Fibroblast of mammary gland (primary cell): ENCODE measurements at places on chromosomes 7 and 10.
A peak's percentile ranks its signal among the peaks of the same experiment; 100 is the strongest.

- peak; percentile 65 for DNase-seq
These were observed 223.5 kb upstream of the PHYHIPL start for GRCh38 chr10:58952747-58953466.

DNA sequence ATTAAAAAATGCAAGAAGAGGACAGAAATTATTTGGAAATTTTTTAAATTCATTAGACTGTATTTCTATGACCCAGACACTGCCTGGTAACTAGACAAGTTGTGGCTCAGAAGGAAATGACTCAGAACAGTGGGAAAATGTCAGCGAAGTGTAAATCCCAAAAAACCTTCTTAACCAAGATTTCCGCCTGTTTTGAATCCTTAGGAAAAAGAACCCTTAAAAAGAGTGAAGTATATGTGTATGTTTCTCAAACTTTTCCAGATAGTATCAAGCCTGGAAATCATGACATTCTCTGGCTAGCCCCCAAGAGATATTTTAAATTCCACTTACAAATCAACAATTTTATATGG lies 42.7 kb upstream of the PLXNA4 start:
- peak; percentile 24 for DNase-seq

GRCh38 chr7:108308903-108309302 lies 147.3 kb downstream of the NRCAM start:
- peak; percentile 85 for DNase-seq

DNA sequence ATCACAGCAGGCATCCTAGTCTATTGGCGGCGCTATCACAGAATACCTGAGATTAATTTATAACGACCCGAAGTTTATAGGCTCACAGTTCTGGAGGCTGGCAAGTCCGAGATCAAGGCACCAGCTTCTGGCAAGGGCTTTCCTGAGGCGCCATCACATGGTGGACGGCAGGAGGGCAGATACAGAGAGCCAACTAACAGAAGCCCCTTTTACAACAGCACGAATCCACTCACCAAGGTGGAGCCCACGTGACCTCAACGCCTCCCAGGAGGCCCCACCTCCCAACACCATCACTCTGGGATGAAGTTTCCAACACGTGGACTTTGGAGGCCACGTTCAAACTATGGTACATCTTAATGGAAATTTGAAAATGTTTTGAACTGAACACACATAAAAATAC lies 255.3 kb downstream of the ELFN1 start:
- DNase-seq: peak; percentile 12

DNA sequence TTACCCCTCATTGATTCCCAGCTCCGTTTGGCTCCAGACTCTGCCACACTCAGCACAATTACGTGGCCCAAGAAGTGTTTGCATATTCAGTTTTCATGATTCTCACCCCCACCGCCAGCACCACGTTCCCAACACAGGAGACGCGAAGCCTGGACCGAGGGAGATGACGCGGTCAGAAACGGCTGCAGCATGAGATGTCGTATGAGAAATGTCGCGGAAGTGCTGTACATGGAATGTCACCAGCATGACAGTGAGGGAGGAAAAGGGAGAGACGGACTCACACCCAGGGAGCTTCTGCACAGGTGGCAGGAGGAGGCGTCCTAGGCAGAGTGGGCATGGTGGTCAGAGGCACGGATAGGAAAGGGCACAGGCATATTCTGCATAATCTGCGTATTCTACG lies 188.3 kb downstream of the WDR37 start:
- DNase-seq: no peak

GRCh38 chr7:102834999-102835398 lies 77.8 kb upstream of the LRRC17 start:
- DNase-seq: peak; percentile 94

- DNase-seq: peak; percentile 99
These were observed 68.3 kb downstream of the NAMPT start for GRCh38 chr7:106216517-106216922.

DNA sequence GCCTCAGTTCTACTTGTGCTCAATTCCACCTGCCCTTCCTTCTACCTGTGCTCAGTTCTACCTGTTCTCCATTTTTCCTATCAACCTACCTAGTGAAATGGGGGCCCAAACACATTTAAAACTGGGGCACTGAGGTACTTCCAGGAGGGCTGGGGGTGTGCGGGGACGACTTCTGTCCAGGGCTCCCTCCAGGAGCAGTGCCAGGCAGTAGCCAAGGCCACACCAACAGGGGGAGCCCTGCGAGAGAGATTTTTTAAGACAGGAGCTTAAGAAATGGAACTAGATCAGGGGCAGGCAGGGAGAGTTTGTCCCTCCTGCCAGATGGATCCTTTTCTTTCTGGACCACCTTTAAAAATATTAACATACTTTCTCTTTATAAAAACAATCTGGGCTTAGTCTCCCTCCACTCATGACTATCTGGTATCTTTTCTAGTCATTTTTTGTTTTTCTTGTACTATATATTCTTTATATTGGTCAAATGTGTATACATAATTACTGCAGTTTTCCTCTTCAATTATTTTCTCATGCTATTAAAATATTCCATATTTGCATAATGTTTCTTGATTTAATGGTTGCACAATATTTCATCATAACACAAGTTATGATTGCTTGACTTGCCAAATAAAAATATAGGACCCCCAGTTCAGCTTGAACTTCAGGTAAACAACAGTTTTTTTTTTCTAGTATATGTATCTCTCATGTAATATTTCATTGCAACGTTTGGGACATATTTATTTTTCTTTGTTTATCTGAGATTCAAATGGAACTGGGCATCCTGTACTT lies 47.3 kb upstream of the INSYN2A start:
- DNase-seq: peak; percentile 36

DNA sequence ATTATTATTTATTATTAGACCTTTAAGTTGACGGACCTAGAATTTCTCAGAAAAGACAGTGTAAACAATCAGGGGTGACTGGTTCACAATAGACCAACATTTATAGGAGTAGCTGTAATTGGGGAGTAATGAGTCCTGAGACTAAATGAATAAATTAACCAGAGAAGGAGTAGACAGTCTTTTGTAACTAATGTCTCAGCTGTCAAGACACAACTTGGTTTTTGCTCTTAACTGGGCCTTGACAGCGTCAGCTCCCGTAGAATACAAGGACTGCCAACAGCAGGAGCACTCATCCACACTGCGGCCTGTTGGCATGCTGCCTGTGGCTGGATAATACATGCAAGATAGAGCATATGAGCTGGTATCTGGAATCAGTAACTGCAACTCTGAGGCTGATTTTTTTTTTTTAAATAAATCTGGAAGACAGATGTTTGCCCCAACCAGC lies 123.9 kb downstream of the CACNA2D1 start:
- DNase-seq: peak; percentile 91

DNA sequence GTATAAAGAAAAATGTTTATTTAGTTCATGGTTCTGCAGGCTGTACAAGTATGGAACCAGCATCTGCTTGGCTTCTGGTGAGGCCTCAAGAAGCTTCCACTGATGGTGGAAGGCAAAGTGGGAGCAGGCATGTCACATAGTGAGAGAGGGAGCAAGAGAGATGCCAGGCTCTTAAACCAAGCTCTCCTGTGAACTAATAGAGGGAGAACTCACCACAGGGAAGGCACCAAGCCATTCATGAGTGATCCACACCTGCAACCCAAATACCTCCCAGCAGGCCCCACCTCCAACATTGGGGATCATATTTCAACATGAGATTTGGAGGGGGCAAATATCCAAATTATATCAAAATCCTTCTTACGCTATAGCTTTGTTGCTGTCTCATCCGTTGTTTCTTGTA lies 113.1 kb downstream of the CPED1 start:
- no peak for DNase-seq

- DNase-seq: peak; percentile 69
These were observed 72.0 kb downstream of the DGKI start for GRCh38 chr7:137774793-137775201.

- DNase-seq: no peak
These were observed 41.5 kb downstream of the PYROXD2 start for GRCh38 chr10:98373260-98374040.

DNA sequence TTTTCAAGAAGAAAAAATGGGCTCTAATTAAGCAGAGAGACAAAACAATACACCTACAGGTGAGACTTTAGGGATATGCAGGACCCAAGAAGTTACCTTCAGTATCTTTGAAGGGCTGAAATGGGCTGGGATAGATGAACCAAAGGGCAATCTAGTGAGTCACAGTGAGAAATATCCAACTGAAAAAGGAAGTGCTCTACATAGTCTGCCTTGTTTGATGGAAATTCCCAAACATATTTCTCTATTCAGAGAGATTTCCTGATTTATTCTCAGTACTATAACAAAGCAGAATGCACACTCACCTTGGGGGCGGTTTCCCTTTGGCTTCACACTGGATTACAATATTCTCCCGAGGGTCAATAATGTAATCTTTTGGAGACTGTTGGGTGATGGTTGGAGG lies 104.1 kb upstream of the LAMB4 start:
- DNase-seq: no peak

DNA sequence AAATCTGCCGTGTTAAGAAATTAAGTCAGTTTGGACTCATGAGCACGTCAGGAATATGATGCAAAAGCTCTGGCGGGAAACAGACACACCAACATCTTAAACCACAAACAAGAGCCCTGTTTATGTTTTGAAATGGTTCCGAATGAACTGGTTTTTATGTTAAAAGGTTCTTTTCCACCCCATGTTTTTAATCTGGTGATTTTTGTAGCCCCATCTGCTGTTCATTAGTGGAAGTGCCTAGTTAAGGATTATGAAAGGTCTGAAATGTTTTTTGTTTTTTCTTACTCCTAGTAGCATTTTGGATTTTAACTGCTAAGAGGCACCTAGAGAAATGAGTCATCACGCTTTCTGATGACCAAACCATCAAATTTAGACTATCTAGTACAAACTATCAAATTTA lies 404.1 kb upstream of the MKI67 start:
- peak; percentile 10 for DNase-seq

DNA sequence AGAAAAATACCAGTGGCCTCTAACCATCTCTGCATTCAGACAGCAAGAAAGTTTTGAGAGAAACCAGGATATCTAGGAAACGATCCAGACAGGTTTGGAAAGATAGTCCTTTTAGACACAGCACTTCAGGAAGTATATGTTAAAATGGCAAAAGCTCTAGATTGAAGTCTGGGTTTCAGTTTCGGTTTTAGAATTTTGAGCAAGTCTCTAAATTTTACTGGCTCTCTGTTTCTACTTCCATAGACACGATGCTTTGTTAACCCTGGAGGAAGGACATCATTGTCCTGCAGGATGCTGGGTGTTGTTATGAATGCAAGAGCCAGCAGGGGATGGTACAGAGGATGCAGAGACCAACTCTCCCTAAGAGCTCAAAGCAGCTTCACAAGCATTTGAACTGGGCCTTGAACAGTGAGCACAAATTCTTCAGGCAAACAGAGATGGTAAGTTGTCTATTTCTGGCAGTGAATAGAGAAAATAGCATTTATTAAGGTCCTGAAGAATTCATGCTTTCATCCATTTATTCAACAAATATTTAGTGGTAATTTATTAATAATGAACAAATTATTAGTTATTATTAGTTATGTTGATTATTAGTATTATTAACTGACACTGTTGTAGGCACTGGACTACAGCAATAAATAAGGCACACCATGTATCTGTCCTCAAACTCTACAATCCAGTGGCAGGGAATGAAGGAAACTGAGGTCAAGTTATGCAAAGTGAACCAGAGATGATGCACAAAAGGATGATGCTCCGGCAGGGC lies 152.7 kb upstream of the NRP1 start:
- DNase-seq: peak; percentile 21

DNA sequence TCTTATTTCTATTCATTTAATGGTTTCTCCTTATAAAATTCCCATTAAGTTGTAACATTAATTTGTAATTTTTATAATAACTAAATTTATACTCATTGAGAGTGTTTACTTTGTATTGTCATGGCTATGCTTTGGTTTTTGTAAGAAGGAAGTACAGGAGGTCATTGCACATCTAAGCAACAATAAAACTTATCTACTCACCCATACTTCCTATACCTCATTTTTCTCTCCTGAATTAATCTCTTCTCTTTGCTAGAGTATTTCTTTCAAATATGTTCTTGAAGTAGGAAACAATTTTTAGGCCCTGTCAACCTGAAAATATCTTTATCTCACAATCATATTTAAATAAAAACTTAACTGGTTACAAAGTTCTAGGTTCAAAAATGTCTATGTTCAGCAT lies 95.4 kb upstream of the WDR11 start:
- no peak for DNase-seq

- no peak for DNase-seq
These were observed 186.2 kb downstream of the ELFN1 start for GRCh38 chr7:1856161-1856887.

DNA sequence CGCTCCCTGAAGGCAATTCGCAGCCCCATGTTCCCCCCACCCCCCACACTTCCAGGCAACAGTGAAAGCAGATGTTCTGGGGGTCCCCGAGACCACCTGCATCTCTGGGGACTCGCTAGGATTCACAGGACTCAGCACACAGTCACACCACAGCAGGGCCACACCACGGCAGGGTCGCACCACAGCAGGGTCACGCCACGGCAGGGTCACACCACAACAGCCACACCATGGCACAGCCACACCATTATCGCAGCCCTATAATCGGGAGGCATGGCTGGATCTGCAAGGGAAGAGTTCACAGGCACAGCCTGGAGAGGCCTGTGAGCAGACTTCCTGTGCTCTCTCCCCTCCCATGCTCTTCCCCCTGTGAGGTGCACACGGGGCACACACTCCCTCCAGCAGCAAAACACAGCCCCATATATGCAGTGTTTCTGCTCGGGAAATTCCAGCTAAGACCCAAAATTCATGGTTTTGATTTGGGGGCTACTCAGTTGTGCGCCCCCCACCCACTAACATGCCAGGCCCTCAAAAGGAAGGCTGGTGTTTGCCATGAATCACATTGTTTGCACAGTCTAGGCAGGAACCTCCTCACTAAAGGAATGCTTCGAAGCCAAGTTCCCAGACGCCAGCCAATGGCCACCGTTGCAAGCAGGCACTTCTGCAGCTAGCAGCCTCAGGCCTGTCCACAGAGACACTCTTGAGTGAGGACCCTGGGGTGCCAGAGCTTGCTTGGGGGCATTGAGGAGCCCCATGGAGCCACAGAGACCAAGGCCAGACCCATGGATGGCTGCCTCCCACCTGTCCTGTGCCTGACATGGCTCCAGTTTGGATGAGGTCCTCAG lies 7.0 kb upstream of the DPYSL4 start:
- DNase-seq: no peak

GRCh38 chr10:68826764-68827591 lies at the start of gene STOX1:
STOX1 (plus strand) TSS chr10:68827531; CDS start chr10:68827624, 93 bp downstream.
- peak; percentile 39 for DNase-seq

GRCh38 chr10:112115781-112116385 lies 67.7 kb downstream of the GPAM start:
- DNase-seq: peak; percentile 28
